ENCODE measurements at places on chromosomes 6 and 20.

DNA sequence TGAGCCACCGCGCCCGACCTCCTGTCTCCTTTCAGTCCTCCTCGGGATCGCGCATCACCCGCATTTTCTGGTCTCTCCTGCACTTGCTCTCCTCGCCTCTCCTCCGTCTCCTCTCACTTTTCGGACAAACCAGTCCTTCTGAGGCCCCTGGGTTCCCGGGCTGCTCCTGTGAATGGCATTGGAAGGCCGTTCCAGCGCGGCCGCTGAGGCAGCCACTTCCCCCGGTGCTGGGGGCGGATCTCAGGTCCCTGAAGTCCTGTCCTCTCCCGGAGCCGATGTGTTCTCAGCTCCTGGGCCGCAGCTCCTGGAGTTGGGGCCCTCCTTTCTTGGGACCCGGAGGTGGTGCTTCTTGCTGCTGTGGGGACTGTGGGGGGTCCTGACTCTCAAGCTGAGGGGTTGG lies 803 bp downstream of the MICB start:
- DNase-seq = no peak

DNA sequence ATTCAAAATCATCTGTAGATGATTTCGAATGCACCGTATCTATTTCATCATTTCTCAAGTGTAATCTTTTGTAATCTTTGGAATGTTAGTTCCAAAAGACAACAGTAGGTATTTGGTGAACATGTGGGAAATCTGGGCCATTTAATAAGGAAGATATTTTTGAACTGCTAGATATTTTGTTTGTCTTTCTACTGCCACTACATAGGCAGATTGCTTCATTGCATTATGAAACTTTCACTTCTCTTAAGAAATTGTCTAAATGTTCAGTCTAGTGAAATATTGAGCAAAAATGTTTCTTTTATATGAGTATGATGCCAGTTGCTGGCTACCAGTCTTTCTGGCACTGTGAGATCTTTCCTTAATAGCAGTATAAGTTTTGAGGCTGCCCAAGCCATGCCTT lies 527.8 kb upstream of the RNF217 start:
- no peak for DNase-seq

DNA sequence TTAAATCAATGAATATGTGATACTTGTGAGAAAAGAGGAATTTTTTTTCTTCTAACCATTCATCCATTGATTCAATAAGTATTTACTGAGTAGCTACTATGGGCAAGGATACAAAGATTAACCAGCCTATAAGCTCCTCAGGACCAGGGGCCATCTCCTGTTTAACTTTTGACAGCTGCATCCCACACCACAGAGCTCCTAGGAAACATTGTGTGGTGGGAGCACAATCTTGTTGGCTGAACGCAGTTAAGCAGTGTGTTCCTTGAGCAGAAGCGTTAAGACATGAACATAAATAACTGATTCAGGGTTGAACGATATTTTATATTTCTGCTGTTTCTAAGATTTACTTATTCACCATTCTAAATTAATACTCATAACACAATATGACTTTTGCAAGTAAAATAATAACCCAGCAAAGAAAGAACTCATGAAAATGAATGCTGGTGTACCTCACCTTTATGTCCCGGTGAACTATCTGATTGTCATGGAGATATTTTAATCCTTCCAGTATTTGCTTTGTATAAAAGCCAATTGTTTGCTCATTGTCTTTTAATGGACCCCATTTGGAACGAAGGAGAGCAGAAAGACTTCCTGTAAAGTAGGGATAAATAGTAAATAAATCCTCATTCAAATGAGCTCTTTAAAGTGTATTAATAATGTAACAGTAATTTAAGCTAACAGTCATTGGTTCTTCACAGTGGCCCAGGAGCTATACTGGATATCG lies 62.6 kb upstream of the MAP7 start:
- DNase-seq = no peak

DNA sequence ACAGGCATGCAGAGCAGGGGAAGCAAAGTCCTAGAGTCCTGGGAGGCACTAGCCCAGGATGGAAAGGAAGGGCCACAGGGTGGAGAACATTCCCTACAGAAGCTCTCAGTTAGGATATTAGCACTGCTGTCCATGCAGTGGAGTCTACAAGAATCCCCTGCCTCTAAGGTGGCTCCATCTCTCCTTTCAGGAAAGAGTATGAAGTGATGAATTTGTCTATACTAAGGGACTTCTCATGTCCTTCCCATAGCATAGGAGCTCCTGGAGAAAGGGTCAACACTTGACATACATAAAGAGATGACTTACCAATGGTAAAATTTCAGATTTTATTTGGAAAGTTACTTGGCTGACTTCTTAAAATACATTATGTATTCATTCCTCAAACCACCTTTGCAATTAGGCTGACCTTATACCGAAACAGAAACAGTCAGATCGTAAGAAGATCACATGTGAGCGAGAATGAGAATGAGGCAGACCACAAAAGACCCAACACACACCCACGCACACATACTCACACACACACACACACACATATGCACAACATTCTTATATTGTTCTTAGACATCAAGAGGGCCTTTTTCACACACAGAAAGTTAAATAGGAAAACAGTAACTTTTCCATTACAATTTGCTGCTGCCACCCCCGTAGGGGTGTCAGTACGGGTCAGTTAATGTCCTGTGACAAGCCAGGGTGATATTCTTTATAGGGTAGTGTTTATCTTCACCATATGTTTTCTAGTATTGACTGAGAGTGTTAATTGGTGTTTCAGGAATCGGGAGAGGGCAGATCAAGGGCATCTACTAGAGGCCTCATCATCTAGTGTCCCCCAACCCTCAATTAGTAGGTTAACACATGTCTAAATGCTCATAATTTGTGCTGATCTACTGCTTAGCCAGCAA lies 159.4 kb downstream of the FAXC start:
- DNase-seq = no peak

GRCh38 chr6:148811459-148811858 lies 64.6 kb downstream of the UST start:
- DNase-seq = no peak

DNA sequence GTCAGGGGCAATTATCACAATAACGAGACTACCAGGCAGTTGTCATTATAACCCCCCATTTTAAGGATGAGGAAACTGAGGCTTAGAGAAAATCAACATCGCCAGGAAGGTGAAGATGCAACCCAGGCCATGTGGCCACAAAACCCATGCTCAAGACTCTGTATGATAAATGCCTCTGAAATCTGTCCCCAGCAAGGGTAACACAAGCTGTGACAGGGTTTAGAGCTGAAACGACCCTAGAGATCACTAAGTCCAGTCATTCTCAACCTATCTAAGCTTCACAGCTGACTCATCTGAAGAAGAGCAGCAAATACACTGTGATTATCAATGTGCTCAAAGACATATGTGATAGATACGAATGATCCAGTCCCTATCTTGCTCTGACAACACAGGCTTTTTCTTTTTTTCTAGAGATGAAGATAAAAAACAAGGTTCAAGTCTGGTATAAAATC lies 47.0 kb downstream of the ARHGAP18 start:
- DNase-seq = no peak

GRCh38 chr20:403582-403957 lies 4.5 kb upstream of the RBCK1 start:
- no peak for DNase-seq

DNA sequence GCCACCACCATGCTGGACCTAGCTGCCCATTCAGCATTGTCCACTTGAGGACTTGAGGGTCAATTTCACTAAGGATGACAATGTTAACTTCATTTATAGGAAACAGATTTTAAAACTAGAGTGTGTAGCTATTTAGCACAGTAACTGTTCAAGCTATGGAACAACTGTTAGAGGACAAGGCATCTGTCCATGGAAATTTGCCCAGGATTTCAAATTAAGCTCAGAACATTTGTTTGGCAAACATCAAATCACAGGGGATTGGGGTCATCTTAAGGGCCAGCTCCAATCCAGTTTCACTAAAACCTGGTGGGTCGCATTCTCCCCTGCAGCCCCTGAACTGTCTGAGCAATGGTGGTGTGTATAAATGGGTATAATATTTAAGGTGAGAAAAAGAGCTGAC lies 35.1 kb downstream of the PM20D2 start:
- DNase-seq = no peak

GRCh38 chr6:22357724-22358189 lies 60.9 kb upstream of the PRL start:
- DNase-seq = no peak

DNA sequence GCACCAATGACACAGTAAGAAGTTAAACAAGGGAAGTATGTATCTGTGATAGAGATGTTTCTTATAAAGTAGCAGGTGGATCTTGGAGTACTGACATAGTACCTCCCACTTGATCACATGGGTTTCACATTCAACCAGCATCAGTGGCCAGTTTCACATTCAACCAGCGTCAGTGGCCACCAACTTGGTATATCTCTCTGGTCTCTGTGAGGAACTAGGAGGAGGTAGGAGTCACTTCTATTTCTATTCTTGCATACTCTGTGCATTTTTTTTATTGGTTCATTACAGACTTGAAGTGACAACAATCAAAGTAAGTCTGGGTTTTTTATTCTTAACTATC lies 200.3 kb upstream of the SIM1 start:
- no peak for DNase-seq

DNA sequence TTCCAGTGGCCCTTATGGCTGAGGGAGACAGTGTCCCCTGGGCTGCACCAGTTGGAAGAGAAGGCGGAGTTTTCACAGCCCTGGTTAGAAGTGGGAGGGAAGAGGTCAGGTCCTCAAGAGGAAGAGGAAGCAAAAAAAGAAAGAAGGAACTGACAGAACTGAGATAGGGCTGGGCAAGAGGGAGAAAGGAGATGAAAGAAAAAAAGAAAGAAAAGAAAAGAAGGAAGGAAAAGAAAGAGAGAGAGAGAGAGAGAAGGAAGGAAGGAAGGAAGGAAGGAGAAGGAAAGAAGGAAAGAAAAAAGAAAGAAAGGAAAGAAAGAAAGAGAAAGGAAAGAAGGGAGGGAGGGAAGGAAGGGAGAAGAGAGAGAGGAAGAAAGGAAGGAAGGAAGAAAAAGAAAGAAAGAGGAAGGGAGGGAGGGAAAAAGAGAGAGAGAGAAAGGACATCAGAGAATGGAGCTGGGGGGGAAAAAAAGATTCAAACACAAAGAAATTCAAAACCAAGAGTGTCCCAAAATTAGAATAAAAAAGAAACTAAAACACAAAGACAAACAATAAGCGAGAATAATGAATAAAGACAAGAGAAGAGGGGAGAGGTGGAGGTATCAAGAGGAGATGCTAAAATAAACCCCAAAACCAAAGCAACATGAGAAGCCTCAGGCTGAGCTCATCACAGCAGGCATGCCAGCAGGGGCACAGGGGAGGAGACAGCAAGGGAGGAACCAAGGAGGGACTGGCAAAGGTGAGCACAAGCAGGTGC lies 5.3 kb upstream of the FUCA2 start:
- peak; percentile 60 for DNase-seq

GRCh38 chr20:46699651-46700359 lies 9.6 kb upstream of the SLC2A10 start:
- no peak for DNase-seq

GRCh38 chr6:97133067-97133466 lies 149.9 kb downstream of the MMS22L start:
- DNase-seq = no peak

DNA sequence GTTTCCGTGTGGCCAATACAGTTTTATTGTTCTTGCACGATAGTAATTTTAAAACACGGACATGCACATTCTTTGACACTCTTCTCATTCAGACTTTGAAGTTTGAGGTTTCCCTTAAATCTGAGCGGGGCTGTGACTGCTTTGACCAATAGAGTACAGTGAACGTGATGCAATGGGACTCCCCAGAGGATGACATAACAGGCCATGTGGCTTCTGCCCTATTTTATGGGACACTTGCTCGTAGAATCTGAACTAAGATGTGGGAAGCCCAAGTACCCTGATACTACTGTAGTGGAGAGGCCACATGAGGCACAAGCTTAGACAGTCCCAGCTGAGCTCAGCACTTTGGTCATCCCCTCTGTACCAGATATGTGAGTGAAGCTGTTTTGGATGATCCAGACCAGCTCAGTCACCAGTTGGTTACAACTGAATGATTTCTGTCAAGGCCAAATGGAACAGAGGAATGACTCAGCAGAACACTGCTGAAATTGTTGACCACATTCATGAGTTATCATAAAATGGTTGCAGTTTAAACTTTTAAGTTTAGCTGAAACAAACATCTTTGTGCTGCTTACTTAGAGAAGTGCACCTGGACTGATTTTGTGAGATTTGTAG lies 279.4 kb downstream of the RFPL4B start:
- DNase-seq = no peak

DNA sequence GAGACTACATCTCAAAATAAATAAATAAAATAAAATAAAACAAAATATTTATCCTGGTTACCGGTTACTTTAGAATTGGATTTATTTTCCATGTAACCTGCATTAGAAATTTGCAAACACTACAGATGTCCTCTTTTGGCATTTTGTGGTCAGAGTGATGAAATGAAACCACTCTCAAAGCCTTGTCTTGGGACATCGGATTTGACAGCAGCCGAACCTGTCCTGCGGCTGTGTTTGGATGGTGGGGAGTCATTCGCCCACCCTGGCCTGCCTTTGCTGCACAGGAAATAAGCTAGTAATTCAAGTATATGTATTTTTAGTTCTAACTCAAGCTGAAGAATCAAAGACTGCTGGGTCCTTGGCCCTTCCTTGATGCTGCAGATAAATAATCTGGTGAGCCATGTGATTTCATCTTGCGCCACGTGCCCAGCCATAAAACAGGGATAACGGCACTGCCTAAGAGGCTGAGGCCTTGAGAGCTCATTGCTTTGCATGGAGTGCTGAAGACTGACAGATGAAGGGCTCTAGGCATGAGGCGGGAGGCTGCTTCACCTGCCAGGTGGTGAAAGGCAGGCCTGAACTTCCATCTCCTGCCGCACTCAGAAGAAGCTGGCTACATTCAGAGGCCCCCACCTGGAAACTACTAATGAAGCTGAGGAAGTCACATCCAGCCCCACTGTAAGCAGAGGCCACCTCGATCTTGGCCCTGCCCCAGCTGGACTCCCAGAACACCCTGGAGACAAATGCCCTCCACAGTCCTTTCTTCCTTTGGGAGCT lies 76.9 kb downstream of the NOL4L start:
- peak; percentile 63 for DNase-seq

DNA sequence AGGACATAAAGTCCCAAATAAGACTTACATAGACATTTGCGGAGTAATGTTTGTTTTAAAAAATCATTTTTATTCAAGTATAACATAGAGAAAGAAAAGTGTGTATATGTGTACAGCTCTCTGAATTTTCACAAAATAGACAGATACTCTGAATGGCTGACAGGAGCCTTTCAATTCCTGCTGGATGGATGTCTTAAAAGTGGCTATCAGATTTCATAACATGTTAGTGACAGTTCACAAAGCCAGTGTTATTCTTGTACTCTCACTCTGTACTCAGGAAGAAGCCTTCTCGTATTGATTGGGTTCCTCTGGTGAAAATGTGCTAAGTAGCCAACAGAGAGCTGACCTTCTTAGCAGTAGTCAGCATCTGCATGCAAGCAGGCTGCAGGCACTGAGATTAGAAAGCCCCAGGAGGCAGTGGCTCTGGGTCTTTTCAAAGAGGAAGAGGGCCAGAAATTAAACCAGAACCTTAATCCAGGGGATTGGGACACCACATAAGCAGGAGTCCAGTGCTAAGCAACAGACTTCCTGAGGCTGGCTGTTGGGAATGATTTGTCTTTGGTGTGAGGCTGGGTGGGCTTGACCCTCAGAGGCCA lies 19.7 kb downstream of the SLC17A4 start:
- DNase-seq = no peak

Data from HL-60 (cell line).